NCI-H524 (cell line): ENCODE measurements at places on chromosomes 13 and 19.

DNA sequence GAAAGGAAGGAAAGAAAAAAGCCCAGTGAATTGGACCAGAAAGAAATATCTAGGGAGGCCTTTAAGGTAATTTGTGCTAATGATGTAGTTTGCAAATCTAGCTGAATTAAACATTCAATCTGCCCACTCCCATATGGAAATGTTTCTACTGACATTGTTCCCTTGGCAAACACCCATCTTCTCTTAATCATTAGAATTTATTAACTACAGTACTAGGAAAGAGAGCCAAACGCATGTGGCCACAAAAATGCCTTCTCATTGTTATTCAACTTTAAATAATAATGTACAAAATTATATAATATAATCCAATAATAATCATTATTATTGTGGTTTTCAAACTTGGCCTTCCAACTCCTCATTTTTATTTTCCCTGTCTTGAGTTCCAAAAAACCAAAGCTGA lies 234.7 kb downstream of the NHLRC3 start:
- DNase-seq: no peak

GRCh38 chr13:96525715-96526114 lies 435.8 kb downstream of the HS6ST3 start:
- no peak for DNase-seq

GRCh38 chr13:66214467-66214866 lies 1015.7 kb downstream of the PCDH9 start:
- no peak for DNase-seq

DNA sequence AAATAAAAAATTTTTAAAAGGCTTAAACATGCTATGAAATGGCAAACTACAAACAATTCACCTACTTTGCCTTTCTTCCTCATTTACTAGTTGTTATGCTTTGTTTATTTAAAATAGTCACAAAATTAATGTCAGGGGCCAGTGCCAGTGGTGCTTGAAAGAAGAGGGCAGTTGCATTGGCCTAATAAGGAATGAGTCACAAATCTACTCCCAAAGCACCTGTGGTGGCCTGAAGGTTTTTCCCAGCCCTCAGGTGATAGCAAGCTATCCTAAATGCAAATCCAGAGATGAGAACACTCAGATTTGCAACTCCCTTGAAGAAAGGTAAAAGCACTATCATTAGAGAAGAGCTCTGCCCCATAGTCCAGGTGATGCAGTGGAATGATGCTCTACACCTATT lies 103.6 kb downstream of the MBNL2 start:
- no peak for DNase-seq

- DNase-seq: no peak
Observed at GRCh38 chr19:2716275-2716650, 4.9 kb downstream of the DIRAS1 start.

DNA sequence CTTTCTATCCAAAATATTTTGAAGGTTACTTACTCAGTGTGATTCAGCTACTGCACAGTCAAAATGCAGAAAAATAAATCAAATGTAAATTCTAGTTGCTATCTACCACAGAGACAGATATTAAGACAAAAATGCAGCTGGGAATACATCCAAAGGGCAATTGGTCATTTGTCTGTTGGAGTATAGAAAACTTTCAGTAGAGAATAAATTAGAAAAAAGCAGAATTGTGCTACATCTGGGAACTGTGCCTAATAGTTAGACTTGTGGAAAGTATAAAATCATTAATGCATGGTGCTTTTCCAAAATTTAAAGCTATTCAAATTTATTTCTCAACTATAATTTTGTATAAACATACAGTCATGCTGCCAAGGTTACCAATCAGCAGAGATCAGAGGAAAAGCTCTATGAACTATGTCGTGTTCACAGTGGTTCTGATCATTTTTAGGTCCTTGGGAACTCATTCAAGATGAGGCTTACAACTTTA lies 1635.8 kb downstream of the PCDH9 start:
- no peak for DNase-seq

- DNase-seq: peak; percentile 45
Observed at GRCh38 chr19:45187421-45188100, 9.0 kb downstream of the BLOC1S3 start.

DNA sequence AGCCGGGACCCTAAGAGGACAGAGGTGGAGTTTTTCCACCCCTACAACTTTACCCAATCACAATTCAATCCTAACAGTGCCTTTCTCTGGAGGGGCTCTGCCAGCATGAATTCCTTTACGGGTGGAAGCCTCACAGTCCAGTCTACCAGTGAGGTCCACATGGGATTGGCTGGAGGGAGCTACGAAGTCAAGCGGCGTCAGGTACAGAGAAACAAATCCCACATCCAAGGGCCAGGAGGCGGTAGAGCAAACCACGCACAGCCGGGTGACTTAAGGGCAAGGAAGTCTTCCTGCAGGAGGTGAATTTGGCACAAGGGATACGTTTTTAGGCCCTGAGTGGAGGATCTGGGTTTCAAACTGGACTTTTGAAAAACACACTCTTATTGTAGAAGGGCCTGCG lies 199.6 kb downstream of the UQCRFS1 start:
- DNase-seq: no peak

- no peak for DNase-seq
Observed at GRCh38 chr19:56608274-56608964, 13.3 kb downstream of the ZNF71 start.

DNA sequence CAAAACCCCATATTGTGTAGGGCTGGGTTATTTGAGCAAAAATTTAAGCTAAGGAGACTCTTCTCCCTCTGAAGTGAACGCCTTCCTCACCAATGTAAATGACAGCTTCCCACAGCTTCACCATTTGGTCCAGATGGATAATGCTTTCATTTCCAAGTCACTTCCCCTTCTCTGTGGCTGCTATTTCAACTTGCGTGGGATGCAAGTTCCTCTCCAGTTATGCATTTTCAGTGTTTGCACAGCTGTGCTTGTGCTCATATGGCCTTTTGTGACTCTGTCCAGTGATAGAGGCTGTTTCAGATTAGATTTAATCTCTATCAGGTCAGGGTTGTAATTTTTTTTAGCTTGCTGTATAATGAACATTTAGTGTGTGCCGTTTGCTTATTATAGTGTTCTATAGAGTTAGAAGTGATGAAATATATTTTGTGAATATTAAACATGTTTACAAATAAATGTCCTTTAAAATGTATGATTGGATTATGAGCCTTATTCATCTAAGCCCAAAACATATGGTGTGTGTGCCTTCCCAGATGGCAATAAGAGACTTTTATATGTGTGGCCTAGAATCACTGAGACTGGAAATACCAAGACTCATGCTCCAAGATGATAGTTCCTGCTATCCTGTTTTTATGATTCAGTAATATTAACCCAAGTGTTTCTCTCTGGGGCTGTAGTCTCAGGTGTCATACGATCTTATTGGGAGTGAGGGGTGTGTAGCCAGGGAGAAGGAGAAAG lies 86.6 kb downstream of the TNFRSF19 start:
- DNase-seq: peak; percentile 99

- peak; percentile 40 for DNase-seq
Observed at GRCh38 chr19:3440082-3440481, 40.2 kb downstream of the SMIM24 start.

DNA sequence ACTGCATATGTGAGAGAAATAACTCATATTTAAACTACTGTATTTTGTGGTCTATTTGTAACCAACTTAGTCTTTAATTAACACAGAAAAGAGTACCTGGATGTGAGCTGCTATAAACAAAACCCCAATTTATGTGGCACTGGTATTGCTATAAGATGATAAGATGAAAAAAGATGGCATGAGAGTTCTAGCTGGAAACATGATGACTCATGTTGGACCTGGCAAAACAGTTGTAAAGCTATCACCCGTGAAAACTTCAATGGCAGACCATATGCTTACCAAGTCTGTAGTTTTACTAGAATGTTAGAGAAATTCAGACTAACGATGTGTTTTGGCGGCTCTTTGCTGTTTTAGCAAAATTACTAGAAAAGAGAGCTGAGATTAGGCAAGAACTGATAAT lies 69.6 kb upstream of the PCDH9 start:
- no peak for DNase-seq

DNA sequence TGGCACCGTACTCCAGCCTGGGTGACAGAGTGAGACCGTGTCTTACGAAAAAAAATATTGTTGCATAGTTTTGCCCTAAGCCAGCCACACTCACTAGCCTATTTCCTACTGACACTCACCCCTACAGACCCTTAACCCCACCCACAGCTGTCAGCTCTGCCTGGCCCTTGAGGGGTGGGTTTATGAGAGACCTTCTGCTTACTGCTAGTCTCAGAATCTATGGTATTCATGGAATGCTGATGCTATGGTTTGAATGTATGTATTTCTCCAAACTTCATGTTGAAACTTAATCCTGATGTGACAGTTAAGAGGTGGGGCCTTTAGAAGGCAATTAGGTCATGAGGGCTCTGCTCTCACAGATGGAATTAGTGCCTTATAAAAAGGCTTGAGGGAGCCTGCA lies 79.2 kb upstream of the LRCH1 start:
- DNase-seq: no peak

DNA sequence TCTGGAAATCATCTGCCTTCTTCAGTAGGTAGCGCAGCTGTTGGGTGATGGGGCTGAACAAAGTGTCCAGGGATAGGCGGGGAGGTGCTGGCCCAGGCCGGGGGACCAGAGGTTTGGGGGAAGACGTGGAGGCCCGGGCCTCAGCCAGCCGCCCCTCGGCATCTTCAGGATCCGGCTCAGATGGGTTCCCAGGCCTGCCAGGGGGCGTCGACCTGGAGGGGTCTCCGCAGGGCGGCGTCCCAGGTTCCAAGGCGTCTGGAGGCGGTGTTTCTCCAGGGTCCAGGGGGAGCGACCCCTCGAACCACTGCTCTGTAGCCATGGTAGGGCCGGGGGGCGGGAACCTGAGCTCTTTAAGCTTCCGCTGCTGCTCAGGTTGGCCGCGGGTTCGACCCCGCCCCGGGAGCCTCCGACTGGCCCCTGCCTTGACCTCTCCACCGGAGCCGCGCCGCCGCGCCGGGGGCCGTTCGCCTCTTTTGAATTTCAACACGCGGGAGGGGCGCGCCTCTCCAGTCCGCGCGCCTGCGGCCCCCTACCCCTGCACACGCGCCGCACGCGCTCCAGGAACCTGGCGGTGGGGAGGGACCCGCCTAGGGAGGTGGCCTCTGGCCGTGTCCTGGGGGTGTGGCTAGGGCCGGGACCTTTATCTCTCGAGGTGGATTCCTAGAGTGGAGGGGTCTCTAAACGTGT lies at the start of gene C19orf67:
TSS of gene C19orf67 (minus strand) at position 475 of the 687 bp plus-strand sequence. CDS start at position 319, 156 bp downstream.
- no peak for DNase-seq

DNA sequence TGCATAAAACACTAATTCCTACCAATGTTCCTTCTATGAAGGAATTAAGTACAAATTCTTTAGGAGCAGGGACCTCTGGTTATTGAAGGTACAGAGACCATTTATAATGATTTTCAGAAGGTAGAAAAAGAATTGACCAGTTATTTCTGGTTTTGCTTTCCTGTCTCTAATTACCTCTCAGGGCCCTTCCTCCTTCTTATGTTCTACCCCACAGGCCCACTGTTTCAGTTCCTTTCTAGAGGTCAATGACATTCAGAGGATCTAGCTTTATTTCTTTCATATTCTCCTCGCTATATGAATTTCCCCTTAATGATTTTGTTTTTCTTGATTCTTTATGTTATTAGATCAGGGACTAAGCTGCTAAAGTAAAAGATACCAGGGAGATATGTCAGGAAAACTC lies 345.0 kb upstream of the SPRY2 start:
- DNase-seq: no peak

- DNase-seq: no peak
Observed at GRCh38 chr19:58154287-58154678, 3.7 kb upstream of the ZNF329 start.
